ENCODE measurements at places on chromosomes 3 and 15. TPM values are rescaled to one million over a fixed set of nuclear protein-coding genes. Genes with fewer than 3 reads are reported as not detected.

CCR9 gene
- 1.0 TPM for polyA plus RNA-seq

KBTBD12 gene
- polyA plus RNA-seq: 0.52 TPM

GLDN gene
- polyA plus RNA-seq: 0.64 TPM

HCN4 gene
- 0.49 TPM for polyA plus RNA-seq

IL17RE gene
- polyA plus RNA-seq: 60.9 TPM

RTP3 gene
- polyA plus RNA-seq: not detected

CLRN1 gene
- 8.7 TPM for polyA plus RNA-seq

GRCh38 chr3:27596334-27596841, 112.2 kb upstream of the SLC4A7 start:
- no peak for DNase-seq

GRCh38 chr15:39936187-39936586, 2.3 kb downstream of the EIF2AK4 start:
- DNase-seq: no peak

DNA sequence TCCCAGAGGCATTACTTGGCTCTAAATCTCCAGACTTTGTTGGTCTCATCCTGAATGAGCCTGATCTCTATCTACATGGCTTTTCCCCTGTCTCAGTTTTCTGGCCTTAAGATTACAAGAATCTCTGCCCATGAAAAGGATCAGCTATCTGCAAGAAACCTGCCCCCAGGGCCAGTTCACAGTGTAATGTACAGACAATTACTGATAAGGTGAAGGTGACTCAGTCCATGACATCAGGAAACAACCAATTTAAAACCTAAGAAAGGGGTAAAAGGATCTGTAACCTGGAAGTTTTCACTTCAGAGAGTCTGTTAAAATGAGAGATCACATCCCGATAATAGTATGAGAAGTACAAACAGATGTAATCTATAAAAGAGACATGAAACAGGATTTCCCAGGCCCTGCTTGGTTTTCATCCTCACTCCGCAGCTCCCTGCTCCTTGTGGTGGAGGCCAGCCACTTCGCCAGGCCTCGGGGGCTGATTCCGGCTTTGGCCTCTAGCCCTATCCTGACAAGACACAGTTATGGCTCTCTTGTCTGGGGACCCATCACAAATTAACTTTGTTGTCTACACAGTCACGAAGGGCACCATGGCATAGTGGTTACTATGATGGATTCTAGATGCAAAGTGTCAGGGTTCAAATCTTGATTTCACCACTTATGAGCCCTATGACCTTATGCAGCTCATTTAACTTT, 136.9 kb downstream of the THSD4 start:
- peak; percentile 95 for DNase-seq

- no peak for DNase-seq
Measured at GRCh38 chr3:64490180-64490724, 197.5 kb downstream of the ADAMTS9 start.

- DNase-seq: no peak
Measured at GRCh38 chr3:78281381-78281780, 1241.5 kb downstream of the ROBO2 start.

DNA sequence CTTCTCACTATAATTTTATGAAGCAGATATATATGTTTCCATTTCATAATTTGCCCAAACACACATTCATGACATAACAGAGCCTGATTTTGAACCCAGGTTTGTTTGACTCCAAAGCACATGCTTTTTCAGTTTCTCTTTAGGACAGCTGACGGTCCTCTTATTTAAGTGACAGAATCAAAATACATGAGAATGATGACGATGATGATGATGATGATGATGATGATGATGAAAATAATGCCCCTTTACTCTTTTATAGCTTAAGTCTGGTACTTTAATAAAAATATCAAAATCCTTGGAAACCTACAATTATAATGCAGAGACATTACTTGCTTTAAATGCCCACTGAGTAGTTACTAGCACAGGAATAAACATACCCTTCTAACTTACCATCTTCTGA, 15.3 kb downstream of the COPB2 start:
- DNase-seq: no peak

DNA sequence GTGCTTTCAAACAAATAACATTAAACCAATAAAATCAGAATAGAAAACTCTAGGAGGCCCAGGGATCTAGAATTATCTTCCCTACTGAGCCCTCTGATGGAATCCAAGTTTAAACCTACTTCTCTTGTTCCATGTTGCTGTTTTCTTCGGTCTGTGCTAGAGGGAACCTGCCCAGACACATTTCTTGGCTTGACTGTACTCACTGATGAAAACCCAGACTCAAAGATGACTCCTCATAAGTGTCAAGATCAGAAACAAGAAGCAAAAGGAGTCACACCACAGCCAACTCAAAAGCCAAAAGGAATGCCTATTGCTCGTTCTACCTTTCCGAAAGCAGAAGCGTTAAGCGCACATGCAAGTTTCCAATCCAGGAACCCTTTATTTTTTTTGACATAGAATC, 31.6 kb downstream of the SCAP start:
- no peak for DNase-seq

GRCh38 chr3:186268616-186269448, 93.2 kb downstream of the DGKG start:
- DNase-seq: no peak

DNA sequence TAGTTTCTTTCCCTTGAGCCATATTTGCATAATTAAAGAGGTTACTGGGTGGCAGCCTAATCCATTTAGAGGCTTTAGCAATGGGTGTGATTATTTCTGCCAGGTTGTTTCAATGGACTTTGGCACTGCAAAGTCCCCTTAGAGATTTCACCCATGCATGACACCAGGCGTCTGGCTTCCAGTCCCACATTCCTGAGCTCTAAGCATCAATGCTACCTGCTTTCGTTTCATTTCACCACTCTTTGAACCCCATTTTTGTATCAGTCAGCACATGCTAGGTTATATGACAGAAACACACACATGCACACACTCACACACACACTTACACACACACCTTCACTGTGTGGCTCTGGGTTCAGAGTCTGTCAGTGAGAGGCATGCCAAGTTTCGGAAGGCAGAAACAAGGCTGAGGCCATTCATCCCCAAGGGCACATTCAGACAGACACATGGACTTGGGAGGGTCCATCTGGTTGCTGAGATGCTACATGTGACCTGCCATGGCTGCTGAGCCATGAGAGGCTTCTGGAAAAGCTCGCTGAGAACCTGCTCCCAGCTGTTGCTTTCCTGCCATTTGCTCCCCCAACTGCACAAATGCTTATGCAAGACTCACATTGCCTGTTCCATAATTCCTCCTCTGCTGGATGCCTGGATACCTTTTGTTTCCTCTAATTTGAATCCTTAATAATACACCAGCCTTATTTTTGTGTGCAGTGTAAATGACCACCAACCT, 354.1 kb downstream of the GABRG3 start:
- peak; percentile 37 for DNase-seq

DNA sequence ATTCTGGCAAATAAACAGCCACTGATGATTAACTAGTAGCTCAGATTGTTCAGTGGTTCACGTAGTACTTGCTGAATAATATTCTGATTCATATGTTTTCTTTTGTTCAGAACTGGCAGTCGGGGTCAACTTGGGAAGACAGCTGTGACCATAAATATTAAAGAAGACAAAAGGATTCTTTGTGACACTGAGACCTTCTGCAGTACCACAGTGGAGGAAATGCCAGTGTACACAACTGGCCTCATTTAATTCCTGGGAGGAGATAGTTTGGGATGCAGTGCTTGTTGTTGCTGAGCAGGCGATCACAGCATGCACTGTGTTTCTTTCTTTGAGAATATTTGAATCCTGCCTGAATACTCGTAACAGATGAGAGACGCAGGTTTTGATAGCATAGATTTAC, 26.7 kb upstream of the MCF2L2 start:
- no peak for DNase-seq

DNA sequence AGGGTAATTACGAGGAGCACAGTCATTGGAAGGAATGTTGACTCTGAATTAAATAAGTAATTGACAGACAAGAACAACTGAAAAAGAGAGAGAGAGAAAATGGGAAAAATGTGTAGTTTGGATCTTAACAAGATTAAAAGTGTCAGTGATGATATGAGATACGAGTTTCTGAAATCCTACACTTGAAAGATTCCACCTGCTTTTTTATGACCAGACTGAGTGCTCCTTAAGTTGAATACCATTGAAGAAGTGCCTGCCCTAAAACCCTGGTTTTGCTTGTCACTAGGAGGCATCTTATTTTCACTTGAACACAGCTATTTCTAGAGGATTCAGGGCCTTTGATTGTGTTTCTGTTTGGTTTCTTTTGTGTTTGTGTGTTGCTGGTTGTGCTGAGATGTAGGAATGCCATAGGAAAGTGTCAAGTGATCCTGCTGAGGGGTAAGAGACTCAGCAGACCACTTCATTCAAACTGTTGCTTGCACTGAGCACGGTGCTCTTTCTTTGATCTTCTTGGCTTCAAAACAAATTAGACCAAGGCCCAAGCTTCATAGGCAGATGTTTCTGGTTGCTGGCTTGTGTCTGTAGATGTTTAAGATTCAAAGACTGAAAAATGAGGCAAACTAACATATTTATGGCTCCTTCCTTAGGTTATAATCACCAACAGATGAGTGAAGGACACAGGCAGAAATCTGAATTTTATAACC, 17.2 kb upstream of the ABHD10 start:
- DNase-seq: no peak

GRCh38 chr3:155555479-155556060, 189.3 kb downstream of the PLCH1 start:
- DNase-seq: no peak

DNA sequence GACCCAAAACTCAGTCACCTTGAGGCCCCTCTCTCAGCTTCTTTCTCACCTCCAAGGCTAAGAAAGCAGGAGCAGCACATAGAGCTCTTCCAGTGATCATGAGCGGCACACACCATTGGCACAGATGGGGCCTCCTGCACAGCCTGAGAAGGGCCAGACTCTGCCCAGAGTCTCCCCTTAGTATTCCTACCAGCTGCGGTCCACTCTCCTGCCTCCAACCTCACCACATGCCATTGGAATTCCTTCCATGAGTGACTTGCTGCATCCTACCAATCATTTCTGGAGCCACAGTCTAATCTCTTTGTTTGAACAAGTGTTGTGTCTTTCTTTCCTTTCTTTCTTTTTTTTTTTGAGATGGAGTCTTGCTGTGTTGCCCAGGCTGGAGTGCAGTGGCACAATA, 39.3 kb downstream of the CDCP1 start:
- DNase-seq: no peak

DNA sequence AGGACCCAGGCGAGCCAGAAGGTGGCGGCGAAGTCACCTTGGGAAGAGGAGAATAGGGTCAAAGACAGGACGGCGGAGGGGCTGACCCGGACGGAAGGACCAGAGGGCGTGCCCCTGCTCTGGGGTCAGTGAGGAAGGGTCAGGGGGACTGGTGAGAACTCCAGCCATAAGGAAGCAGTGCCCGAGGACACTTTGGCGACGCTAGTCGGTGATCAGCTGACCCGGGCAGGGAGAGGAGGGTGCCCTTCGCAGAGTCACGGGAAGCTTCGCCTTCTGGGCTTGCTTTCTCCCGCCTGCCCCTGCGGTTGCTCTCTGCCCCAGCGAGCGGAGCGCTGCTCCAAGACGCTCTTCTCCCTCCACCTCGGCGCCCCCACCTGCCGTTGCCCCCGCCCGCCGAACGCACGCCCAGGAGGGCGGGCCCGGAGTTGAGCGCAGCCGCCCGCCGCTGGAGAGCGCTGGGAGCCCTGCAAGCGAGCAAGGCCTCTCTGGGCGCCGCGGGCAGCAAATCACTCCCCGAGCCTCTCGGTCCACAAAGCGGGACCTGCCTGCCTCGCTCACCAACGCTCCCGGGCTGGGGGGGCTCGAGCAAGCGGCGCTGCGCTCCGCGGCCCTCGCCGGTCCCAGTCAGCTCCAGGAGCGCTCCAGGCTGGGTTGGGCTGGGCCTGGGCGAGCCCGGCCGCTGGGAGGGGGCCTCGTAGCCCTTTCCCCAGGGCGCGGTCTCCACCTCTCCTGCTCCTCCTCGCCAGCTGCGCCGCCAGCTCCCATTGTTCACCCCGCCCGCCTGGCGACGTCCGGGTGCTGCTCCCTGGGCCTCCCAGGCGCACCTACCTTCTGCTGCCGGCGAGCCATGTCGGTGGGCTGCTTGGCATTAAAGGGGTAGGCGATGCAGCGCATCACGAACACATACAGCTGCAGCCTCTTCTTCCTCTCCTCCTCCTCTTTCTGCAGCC, 1.2 kb downstream of the CADPS start:
- DNase-seq: peak; percentile 59

GRCh38 chr3:148075771-148076716, 621.7 kb upstream of the AGTR1 start:
- no peak for DNase-seq

DNA sequence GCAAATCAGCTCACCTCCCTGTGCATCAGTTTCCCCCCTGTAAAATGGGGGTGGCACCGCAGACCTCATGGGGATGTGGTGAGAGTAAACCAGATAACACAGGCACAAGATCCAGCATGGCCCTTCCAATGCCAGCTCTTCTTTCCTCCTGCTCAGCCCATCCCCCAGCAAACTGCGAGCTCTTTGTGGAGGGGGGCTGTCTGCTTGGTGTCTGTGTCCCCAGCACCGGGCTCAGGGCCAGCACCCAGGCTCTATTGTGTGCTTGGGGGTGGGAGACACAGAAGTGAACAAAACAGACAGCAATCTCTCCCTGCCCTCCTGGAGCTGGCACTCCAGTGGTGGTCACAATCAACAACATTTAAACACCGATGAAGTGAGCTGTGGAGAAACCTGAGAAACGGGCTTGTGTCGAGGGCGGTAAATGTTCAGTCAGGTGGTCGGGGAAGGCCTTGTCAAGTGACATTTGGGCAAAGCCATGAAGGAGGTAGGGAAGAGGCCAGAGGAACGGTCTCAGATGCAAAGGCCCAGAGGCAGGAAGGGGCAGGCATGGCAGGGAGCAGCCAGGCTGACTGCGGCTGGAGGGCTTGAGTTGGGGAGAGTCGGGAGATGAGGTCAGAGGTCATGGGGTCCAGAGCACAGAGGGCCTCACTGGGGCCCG, 28.4 kb downstream of the GRIP2 start:
- no peak for DNase-seq

GRCh38 chr3:4504340-4505261, 11.5 kb downstream of the ITPR1 start:
- peak; percentile 21 for DNase-seq

DNA sequence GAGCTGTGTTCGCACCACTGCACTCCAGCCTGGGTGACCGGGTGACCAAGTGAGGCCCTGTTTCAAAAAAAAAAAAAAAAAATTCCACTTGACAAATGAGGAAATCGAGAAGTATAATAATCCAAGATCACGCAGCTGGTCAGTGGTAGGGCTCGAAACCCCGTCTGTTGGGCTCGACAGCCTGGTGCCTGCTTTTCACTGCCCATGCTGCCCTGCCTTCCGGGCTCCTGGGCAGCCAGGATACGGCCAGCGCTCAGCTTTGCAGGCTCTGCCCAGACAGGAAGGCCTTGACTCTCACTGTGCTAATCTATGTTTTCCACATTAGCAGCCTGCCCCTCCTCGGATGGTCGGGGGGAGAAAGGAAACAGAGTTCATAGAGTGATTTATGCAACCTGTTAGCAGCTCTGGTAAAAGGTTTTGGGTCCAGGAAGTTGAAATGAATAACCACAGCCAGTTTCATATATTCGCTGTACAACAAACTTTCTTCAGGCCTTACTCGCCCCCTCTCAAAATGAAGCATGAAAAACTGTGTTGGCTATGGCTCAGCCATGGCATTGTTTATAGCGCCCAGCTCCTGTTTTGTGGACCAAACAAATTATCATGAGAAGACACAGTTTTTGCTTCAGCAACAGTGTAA, 108.8 kb downstream of the XXYLT1 start:
- DNase-seq: peak; percentile 64

GRCh38 chr15:67322481-67322880, 67.9 kb downstream of the IQCH start:
- no peak for DNase-seq

Measured in large intestine (tissue), 12 donors.